ENCODE measurements at places on chromosomes 16 and 17.

DNA sequence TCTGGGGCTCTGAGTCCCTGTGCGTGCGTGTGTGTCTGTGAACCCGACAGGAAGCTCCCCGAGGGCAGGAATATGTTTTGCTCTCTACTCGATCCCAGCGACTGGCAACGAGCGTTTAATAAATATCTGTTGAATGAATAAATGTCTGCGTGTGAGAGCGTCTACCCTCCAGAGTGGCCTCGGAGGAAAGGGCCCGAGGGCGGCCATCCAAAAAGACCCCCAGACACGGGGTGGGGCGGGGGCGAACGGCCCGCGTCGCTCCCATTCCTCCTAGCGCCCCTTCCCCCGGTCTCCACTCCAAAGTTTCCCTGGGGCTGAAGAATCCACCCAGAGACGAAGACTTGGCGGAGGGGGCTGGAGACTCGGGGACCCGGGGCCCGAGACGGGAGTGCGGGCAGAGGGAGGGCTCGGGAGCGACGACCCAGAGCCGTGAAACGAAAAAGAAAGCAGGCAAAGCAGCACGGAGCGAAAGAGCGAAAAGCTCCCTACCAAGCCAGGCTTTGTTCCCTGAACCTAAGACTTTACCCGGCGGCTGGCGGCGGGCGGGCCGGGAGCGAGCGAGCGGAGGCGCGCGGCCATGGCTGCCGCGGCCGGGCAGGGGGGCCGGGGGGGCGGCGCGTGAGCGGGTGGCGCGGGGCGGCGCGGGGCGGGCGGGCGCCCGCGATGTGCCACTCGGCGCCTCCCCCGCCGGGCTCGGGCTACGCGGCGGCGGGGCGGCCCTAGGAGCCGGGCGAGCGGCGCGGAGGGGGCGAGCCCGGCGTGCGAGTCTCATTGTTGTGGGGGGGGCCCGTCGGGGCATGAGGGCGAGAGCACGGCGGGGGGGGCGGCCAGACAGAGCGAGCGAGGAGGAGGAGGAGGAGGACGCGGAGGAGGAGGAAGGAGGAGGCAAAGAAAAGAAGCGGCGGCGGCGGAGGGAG lies at the start of gene MLLT6:
Gene MLLT6 (plus strand): TSS at position 668 of the 917 bp plus-strand sequence. CDS start 360 bp downstream, outside the sequence.
- DNase-seq: peak; percentile 24

- no peak for DNase-seq
Observed at GRCh38 chr16:81967358-81967757, 43.9 kb downstream of the SDR42E1 start.

- DNase-seq: no peak
Observed at GRCh38 chr17:43092901-43093300, 32.3 kb downstream of the BRCA1 start.

DNA sequence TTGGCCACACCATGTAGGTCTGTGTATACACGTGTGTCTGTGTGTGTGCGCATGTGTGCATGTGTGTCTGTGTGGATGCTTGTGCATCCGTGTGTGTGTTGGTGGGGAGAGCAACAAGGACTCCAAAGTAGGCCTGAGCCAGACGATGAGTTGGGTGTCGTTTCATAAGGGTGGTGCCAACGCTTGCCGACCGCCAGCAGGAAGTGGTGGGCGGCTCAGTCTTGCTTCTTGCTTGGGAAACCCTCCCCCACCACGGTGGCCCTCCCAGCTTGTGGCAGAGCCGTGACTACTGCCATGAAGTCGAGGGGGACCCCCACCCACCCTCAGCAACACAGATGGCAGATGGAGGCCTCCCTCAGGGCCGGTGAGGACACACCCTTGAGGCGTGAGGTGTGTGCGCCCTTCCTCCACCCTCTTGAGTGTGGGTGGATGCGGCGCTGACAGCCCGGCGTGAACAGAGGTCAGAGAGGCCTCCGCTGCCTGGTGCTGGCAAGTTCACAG lies 17.5 kb downstream of the SBK1 start:
- no peak for DNase-seq

GRCh38 chr16:23858542-23858941 lies 22.8 kb downstream of the PRKCB start:
- no peak for DNase-seq

DNA sequence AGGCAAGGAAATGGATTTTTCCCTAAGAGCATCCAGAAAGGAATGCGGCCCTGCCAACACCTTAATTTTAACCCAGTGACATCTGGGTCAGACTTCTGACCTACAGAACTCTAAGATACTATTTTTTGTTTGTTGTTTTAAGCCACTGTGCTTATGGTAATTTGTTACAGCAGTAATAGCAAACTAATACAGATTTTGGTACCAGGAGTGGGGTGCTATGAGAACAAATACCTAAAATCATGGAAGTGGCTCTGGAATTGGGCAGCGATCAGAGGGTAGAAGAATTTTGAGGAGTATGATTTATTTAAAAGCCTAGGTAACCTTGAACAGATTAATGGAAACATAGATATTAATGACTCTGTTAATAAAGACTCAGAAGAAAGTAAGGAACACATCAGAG lies 208.2 kb downstream of the ZNF423 start:
- DNase-seq: no peak

DNA sequence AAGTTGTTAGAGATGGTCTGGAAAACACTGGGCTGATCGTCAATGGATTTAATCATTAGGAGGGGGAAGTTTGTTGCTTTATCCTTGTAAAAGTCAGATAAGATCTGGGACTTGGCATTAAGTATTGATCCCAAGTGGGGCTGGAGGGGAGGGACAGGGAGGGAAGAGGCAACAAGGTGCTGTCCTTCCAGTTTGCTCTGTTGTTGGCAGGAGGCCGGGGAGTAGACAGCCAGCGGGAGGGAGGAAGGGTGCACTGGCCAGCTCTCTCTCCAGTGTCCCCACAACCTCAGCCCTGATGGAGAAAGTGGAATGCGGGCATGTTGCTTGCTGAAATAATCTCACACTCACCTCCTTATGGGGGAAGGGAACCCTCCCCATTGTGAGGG lies 210.2 kb downstream of the CCDC182 start:
- DNase-seq: no peak

DNA sequence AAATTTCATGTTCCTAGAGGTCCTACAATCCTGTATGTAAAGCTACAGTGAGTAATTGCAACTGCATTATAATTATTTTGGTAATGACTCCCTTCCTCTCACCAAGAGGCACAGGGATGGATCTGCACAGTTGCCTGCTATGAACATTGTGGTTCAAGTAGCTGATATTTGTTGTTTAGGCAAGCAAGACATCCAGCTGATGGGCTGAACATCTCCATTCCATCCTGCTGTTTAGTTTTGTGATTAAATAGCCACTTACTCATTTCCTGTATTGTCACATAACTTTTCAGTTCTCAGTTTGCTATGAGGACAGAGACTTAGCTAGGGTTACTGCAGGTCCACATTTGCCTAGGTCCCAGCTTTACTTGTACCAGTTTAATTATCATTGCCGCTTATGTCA lies 181.2 kb upstream of the TBX2 start:
- no peak for DNase-seq

DNA sequence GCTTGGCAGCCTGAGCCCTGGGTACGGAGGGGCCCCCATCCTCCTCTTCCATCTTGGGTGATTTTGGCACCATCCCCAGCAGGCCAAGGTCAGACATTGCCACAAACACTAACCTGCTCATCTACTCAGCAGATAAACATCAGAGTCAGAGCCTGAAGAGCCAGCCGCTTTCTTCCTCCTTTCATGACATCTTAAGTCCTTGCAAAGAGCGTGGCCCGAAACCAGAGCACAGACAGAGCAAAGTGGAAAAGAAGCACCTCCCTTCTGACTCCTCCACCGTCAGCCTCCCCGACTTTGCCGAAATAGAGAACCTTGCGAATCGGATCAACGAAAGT lies 60.4 kb upstream of the RPH3AL start:
- DNase-seq: no peak

- no peak for DNase-seq
Observed at GRCh38 chr16:29310852-29311314, 95.6 kb downstream of the NPIPB11 start.

- no peak for DNase-seq
Observed at GRCh38 chr16:51941412-51941811, 605.5 kb downstream of the TOX3 start.

DNA sequence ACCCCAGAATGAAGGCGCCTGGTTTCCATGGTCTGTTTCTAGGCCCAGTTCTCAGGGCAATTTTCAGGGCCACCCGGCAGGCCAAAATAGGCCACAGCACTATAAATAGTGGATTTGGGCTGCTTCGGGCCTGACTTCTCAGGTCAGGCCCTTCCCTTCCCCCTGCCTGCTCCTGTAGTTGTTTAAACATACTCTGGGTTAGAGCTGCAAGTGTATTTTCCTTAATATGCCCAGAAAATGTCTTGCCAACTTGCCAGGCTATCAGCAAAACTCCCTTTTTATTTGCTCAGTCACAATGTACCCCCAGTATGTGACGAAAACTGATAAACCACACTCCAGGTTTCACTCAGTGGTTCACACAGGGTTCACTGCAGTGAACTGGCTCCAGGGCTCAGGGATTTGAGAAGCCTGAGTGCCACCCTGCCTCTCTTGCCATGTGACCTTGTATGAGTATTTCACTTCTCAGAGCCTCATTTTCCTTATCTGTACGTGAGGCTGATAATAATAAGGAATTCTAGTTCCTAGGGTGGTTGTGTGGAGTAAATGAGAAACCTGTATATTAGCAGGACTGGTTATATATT lies 76.5 kb downstream of the GPRC5B start:
- no peak for DNase-seq

DNA sequence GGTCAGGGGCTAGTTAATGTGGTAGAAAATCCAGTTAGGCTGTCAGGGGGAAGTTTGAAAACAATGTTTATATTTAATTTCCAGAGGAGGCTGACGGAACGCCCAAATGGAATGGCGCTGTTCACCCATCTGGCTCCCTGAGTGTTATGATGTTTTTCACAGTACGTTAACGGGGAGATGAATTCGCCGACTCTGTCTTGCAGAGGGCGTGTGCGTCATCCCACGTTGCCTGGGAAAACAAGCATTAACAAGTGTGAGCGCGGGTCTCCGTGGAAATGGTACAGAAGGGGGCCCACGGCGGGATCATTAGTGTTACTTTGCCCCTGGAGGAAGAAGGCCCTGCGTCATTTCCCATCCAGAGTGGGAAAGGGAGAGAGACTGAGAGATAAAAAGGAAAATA lies 29.6 kb downstream of the RGS9 start:
- no peak for DNase-seq

DNA sequence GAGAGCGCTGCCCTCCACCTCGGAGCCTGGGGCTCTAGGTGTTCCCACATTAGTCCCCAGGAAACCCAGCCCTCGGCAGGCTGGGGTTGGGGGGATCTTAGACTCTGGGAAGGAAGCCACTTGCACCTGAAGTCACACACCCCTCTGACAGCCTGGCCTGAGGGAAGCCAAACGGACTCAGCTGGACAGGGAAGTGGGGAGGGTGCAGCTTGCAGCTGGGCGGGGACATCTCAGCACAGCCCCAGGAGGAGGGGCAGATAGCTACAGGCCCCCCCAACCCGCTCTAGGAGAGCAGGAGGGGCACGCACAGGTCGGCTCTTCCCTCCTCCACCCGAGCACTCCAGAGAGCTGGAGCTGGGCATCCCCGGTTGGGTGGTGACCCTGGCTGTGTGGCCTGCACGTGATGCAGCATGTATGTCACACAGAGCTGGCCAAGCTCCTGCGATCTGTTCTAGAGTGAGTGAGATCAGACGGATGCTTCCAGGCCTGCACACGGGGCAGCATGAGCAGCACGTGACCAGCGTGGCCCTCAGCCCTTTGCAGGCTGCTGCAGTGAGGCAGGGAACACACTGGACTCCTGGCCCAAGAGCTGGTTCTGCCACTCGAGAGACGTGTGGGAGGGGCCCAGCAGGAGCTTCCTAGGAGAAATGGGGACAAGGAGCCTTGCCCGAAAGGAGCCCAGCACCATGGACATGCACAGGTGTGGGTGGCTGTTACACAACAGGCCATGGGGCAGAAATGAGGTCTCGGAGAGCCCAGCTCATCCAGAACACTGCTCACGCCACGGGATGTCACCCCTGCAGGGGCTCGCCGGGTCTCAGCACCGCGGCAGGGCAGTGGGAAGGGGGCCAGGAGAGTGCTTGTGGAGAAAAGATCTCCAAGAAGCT lies 15.4 kb downstream of the KIFC3 start:
- no peak for DNase-seq

- no peak for DNase-seq
Observed at GRCh38 chr16:4450430-4450829, 24.0 kb downstream of the NMRAL1 start.

DNA sequence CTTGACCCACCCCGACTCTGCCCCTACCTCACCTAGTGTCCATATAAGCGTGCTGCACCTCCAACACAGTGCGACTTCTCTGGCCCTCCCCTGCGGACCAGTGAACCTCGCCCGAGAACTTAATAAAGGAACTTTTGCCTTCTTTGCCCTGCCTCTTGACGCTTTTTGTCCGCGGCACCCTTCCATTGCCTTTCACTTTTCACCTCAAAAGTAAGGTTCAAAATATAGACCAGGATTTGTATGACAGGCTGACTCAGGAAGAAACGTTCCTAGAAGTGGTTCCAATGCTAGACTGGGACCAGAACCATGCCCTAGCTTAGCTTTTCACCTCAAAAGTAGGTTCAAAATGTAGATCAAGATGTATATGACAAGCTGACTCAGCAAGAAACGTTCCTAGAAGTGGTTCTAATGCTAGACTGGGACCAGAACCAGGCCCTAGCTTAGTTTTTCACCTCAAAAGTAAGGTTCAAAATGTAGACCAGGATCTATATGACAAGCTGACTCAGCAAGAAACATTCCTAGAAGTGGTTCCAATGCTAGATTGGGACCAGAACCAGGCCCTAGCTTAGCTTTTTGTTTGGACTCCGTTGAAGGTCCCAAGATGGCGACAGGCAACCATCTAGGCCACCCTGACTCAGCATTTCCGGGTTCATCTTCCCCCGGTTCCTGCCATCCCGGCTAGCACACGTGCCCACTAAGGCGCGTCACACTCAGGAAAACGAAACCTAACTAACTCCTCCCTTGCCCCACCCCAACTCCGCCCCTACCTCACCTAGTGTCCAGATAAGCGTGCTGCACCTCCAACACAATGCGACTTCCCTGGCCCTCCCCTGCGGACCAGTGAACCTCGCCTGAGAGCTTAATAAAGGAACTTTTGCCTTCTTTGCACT lies 51.0 kb upstream of the TMEM97 start:
- DNase-seq: no peak

DNA sequence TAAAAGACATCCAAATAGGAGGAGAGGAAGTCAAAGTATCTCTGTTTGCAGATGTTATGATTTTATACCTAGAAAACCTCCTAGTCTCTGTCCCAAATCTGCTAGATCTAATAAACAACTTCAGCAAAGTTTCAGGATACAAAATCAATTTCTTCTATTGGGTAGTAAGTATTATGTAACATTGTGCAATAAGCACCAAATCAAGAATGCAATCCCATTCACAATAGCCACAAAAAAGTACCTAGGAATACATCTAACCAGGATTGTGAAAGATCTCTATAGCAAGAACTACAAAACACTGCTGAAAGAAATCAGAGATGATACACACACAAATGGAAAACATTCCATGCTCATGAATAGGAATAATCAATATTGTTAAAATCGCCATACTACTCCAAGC lies 13.0 kb downstream of the NLRP1 start:
- DNase-seq: no peak

GRCh38 chr16:7397901-7398300 lies 65.3 kb downstream of the RBFOX1 start:
- no peak for DNase-seq

Measured in T1000 (cell line).